T1000 (cell line): ENCODE measurements at places on chromosomes 12 and 14.
A peak's percentile ranks its signal among the peaks of the same experiment; 100 is the strongest.

- no peak for DNase-seq
Observed at GRCh38 chr12:102601621-102602020, 121.3 kb upstream of the IGF1 start.

DNA sequence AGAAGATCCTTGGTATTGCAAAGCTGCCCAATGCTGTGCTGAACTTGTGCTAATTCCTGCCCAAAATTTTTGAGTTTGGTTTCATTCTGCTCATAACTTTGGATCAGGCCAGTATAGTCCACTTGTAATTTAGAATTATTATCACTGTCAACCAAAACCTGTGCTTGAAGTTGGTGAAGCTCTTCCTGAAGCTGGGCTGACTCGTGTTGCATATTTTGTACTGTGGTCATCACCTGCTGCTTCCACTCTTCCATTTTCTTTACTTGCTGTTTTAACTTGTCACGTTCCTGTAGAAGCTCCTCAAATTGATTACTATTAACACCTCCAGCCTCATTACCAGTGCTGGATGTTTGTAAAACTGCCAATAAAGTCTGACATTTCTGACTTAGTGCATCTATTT is 35.8 kb downstream of the TRIP11 start:
- DNase-seq, result no peak

- peak; percentile 74 for DNase-seq
Observed at GRCh38 chr14:59303216-59303615, 114.7 kb downstream of the DAAM1 start.

- DNase-seq, result no peak
Observed at GRCh38 chr12:6277982-6278438, 32.5 kb upstream of the PLEKHG6 start.

DNA sequence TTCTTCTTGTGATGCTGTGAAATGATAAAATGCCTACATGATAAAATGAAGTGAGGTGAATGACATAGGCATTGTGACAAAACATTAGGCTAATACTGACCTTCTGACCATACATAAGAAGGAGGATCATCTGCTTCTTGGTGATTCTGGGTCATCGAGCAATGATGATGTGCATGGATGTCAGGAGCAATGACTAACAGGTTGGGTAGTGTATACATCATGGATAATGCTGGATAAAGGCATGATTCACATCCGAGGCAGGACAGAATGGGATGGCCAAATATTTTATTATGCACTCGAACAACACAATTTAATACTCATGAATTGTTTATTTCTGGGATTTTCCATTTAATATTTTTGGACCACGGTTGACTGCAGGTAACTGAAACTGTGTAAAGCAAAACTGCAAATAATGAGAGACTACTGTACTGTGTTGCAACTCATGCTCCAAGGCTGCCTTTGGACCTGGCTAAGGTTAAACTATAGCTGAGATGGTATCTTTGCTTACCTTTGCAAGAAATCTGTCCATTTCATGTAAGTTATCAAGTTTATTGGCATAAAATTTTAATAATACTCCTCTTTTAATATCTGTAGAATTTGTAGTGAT is 7.6 kb upstream of the SLC25A21 start:
- DNase-seq, result no peak
